Natural killer cell treated with Interleukin-12 subunit alpha and Interleukin-12 subunit beta and Interleukin-15 and Interleukin-18, amount 100 ng/mL, for 72 hours (primary cell): ENCODE measurements at places on chromosomes 7 and 10. TPM values are rescaled to one million over a fixed set of nuclear protein-coding genes. Genes with fewer than 3 reads are reported as not detected.
A peak's percentile ranks its signal among the peaks of the same experiment; 100 is the strongest.

Gene LRGUK
- 0.50 TPM for total RNA-seq

Gene SUGCT
- total RNA-seq, result 0.74 TPM

Gene PIP
- total RNA-seq, result not detected

Gene ST7
- total RNA-seq, result 7.6 TPM

Gene SUN3
- 0.71 TPM for total RNA-seq

Gene NPC1L1
- total RNA-seq, result 0.12 TPM

- no peak overlapping the region for H3K27ac ChIP-seq
- H3K27me3 ChIP-seq, result peaks cover 4% of the 10 kb centered on the region
- H3K4me1 ChIP-seq, result no peaks in the 10 kb centered on the region
- DNase-seq, result no peak
- no peak overlapping the region for H3K4me3 ChIP-seq
Measured at GRCh38 chr7:54550471-54550870, 8.3 kb downstream of the VSTM2A start.

- H3K4me1 ChIP-seq, result peaks cover 33% of the 10 kb centered on the region
- no peak overlapping the region for H3K4me3 ChIP-seq
- no peak for DNase-seq
- H3K27ac ChIP-seq, result no peak overlapping the region
Measured at GRCh38 chr7:27916372-27916771, 176.4 kb downstream of the TAX1BP1 start.

- H3K27ac ChIP-seq, result no peak overlapping the region
- no peak for DNase-seq
- H3K4me1 ChIP-seq, result peaks cover 6% of the 10 kb centered on the region
- peaks cover 16% of the 10 kb centered on the region for H3K27me3 ChIP-seq
- H3K4me3 ChIP-seq, result no peak overlapping the region
Measured at GRCh38 chr7:27734583-27734982, 5.4 kb upstream of the TAX1BP1 start.

GRCh38 chr7:120475994-120476393, 203.0 kb downstream of the KCND2 start:
- no peak overlapping the region for H3K4me3 ChIP-seq
- H3K27me3 ChIP-seq, result no peaks in the 10 kb centered on the region
- no peaks in the 10 kb centered on the region for H3K4me1 ChIP-seq
- DNase-seq, result no peak
- no peak overlapping the region for H3K27ac ChIP-seq

DNA sequence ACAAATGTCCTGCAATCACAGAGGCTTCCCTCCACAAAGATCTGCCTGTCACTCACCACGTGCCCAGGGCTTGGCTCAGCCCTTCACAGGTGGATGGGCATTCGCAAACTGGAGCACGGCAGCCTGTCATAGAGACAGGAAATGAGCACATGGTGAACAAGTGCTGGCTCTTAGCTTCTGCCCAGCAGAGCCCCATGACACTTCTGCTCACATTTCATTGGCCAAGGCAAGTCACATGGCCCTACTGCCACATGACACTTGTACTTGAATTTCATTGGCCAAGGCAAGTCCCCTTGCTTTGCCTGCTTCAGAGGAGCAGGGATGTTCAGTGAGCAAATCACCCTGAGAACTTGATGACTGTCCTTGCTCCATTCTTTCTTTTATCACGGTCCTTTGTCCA, 110.8 kb upstream of the PPP2R2D start:
- no peak for DNase-seq
- H3K4me3 ChIP-seq, result no peak overlapping the region
- H3K4me1 ChIP-seq, result no peaks in the 10 kb centered on the region
- peaks cover 24% of the 10 kb centered on the region for H3K27me3 ChIP-seq
- H3K27ac ChIP-seq, result no peak overlapping the region

GRCh38 chr10:48940372-48940771, 732 bp upstream of the LRRC18 start:
- no peak for DNase-seq
- H3K4me3 ChIP-seq, result no peak overlapping the region
- H3K4me1 ChIP-seq, result no peaks in the 10 kb centered on the region
- H3K27me3 ChIP-seq, result no peaks in the 10 kb centered on the region
- H3K36me3 ChIP-seq, result no peaks in the 10 kb centered on the region

- H3K4me1 ChIP-seq, result no peaks in the 10 kb centered on the region
- H3K4me3 ChIP-seq, result no peak overlapping the region
- H3K36me3 ChIP-seq, result no peaks in the 10 kb centered on the region
- H3K27ac ChIP-seq, result no peak overlapping the region
Measured at GRCh38 chr7:124553502-124553901, 212.1 kb downstream of the GPR37 start.

GRCh38 chr10:93947055-93947454, 46.7 kb upstream of the PLCE1 start:
- H3K4me3 ChIP-seq, result no peak overlapping the region
- peaks cover 23% of the 10 kb centered on the region for H3K27me3 ChIP-seq
- H3K4me1 ChIP-seq, result no peaks in the 10 kb centered on the region
- no peaks in the 10 kb centered on the region for H3K36me3 ChIP-seq
- no peak for DNase-seq

GRCh38 chr10:104220522-104220921, 11.6 kb downstream of the CFAP43 start:
- H3K36me3 ChIP-seq, result no peaks in the 10 kb centered on the region
- DNase-seq, result no peak

DNA sequence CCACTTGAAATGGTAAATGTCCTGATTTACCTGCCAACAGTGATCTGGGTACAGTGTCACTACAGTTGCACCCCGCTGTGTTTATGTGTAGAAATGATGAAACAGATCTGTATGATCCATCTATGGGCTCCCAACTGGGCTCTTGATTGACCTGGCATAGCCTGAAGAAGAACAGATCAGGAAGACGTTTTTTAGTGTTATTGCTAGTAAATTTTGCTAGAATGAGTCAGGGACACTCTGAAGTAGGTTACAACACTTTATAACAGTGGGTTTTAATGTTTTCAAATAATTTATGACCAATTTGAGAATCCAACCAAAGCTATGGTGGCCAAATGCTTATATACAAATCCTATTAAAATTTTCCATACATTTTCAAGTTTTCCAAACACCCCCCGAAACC, 110.3 kb downstream of the DKK1 start:
- no peak overlapping the region for H3K27ac ChIP-seq
- no peak for DNase-seq
- H3K4me3 ChIP-seq, result no peak overlapping the region
- H3K4me1 ChIP-seq, result no peaks in the 10 kb centered on the region
- no peaks in the 10 kb centered on the region for H3K36me3 ChIP-seq

DNA sequence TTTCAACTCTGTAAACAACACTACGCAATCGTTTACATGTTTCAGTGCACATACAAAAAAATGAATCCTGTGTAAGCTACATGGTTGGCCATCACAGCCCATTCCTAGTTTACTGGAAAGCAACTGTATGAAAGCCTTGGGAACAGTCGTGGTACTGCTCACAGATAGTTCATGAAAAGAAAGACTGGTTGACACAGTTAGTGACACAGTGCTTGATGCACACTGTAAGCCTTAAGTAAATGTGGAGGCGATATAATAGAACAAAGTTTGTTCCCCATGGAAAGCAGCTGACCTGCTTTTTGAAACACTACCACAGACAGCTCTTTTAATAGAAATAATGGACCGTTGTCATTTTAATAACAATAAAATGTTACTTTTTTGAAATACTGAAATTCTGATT, 5.1 kb downstream of the CACNA2D1 start:
- no peaks in the 10 kb centered on the region for H3K36me3 ChIP-seq
- no peak overlapping the region for H3K27ac ChIP-seq
- H3K4me1 ChIP-seq, result no peaks in the 10 kb centered on the region
- H3K27me3 ChIP-seq, result peaks cover 12% of the 10 kb centered on the region

GRCh38 chr7:111953611-111954010, 252.6 kb downstream of the DOCK4 start:
- H3K36me3 ChIP-seq, result no peaks in the 10 kb centered on the region
- no peak overlapping the region for H3K27ac ChIP-seq
- no peaks in the 10 kb centered on the region for H3K4me1 ChIP-seq

- no peaks in the 10 kb centered on the region for H3K36me3 ChIP-seq
- H3K27ac ChIP-seq, result no peak overlapping the region
- no peaks in the 10 kb centered on the region for H3K27me3 ChIP-seq
- no peak for DNase-seq
- H3K4me1 ChIP-seq, result no peaks in the 10 kb centered on the region
- no peak overlapping the region for H3K4me3 ChIP-seq
Measured at GRCh38 chr10:58996063-58996462, 180.4 kb upstream of the PHYHIPL start.

DNA sequence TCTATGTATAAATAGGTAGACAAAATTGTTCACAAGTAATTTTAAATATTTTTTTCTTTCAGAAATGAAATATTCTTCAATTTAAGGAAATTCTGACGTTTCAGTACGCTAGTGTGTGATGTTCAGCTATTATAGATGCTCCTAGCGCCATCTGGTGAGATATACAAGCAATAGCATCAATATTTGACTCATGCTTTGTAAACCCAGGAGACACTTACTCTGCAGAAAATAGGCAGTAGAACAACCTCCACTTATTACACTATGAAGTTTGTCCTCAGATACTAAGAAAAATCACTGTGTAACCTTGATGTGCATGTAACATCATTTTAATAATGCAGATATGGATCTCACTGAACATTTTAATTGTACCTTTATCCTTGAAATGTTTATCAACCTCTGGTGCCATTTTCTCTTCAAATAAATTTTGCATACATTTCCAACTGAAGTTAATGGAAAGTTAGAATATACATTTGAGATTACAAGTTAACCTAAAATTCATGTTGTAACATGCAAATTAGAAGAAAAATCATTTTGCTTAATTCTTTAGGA, 151.5 kb upstream of the FAM3C start:
- no peak overlapping the region for H3K27ac ChIP-seq
- peaks cover 11% of the 10 kb centered on the region for H3K36me3 ChIP-seq
- H3K4me1 ChIP-seq, result peaks cover 41% of the 10 kb centered on the region
- H3K4me3 ChIP-seq, result no peak overlapping the region
- H3K27me3 ChIP-seq, result peaks cover 2% of the 10 kb centered on the region
- no peak for DNase-seq

GRCh38 chr7:92670204-92670851, 80.1 kb upstream of the FAM133B start:
- peak overlapping the region; percentile 36 for H3K4me3 ChIP-seq
- H3K27ac ChIP-seq, result peak overlapping the region; percentile 77
- DNase-seq, result no peak

DNA sequence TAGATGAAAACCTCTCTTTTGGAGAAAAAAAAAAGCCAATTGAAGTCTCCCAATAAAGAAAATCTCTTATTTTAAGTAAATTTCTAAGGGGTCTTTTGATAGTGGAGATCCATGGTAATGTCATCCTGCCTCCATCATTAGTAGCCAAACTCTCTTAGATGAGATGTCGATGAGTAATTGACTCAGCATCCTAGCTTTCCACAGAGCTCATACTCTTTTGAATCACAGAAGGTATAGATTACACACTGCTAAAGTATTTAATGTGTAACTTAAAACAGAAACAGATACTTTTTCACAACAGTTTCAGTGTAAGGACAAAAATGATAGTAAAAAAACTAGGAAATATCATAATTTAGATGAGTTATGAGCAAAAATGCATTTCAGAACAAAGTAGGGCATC, 19.4 kb downstream of the MAGI2 start:
- no peak overlapping the region for H3K27ac ChIP-seq
- no peak overlapping the region for H3K4me3 ChIP-seq
- H3K27me3 ChIP-seq, result no peaks in the 10 kb centered on the region
